NCI-H510A (cell line): ENCODE measurements at places on chromosomes 6 and 20.

GRCh38 chr20:17505636-17506517, 25.3 kb downstream of the BFSP1 start:
- DNase-seq = no peak

- no peak for DNase-seq
Observed at GRCh38 chr6:105364243-105364642, 38.6 kb downstream of the PREP start.

GRCh38 chr6:109695468-109695867, 4.4 kb downstream of the FIG4 start:
- DNase-seq = no peak

DNA sequence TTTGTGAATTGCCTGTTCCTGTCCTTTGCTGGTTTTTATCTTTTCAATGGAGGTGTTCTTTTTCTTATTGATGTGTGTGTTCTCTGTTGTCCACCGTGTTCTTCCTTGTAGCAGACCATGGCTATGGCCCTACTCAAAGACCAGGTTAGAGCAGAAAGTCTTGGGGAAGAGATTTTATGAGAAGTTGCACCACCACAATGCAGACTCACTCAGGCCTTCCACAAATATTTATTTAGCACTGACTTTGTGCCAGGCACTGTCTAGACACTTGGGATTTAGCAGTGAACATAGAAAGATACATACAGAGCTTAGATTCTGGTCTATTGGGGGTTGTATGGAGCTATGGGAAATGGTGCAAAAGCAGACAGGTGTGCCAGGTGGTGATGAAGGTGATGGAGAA, 98.8 kb downstream of the DTD1 start:
- DNase-seq = no peak

GRCh38 chr6:154352898-154353585, 3.6 kb downstream of the IPCEF1 start:
- no peak for DNase-seq

DNA sequence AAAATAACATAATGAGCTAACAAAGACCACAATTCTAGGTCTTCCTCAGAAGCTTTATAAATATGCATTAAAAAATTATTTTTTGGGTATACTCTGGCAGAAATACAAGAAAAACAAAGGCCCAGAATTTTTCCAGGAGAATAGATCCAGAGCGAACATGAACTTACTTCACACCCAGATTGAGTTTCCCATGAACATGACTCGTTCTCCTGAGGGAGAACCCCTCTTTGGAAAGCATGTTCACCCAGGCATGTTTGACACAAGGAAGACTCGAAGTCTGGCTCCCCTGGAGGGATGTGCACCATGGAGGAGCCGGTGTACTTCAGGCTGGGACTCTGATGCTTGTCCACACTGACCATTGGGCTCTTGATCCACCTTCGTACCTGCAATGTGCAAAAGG, 56.1 kb downstream of the SGK1 start:
- DNase-seq = no peak

DNA sequence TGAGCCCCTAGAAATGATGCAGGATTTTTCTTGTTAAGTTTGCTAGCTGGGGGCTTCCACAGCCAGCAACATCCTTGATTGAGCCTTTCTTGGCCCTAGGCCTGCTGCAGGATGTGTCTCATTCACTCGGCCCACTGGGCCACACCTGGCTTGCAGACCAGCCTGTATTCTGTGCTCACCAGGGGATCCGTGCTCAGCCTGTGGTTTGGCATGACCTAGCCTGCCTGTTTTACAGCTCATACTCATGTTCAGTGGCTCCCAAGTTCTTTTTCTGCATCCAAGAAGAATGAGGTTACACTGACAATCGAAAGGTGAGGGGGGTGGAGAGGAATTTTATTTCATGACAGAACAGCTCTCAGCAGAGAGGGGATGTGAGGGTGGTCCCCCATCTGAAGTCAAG, 263.4 kb downstream of the RIMS1 start:
- no peak for DNase-seq

DNA sequence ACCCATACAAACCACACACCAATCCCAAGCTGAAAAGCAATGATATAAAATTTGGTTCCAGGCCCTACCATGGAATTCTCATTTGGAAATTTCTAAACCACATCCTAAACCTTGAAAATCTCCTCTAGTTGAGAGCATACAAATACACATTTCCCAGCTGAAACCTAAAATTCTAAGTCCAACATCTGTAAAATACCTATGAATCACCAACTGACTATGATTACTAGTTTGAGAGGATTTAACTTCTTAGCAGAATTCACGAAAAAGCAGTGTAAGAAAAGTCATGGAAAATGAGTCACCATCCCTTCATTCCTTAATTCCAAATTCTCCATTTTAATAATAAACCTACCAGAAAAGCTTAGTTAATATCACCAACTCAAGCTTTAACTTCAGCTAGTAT, 15.4 kb downstream of the RANBP9 start:
- no peak for DNase-seq

DNA sequence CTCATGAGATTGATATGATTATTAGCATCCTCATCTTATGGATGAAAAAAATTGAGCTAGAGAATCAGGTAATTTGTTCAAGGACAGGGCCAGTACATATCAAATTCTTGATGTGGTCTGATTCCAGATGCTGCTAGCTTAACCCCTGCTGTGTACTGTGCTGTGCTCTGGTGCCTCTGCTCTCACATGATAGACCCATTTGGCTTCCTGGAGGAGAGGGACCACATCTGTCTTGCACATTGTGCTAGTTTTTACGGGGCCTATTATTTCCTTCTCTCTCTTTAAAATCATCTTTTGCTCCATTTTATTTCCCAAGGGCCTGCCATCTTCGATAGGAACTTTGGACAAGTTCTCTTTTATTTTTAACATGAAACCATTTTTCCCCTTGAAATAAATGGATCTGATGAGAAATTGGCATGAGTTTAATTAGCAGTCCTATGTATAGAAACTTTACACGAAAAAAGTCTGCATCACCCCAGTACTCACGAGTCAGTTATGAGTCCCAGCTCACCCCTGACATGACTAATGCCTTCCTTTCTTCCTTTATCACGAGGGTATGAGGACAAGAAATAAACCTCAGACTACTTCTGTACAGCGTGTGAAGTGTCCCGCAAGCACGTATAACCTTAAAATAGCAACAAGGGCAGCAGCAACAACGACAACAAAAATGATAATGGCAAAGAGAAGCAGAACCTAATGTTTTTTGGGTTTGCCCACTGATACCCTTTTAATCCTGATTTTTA, 26.5 kb downstream of the CD109 start:
- DNase-seq = no peak

DNA sequence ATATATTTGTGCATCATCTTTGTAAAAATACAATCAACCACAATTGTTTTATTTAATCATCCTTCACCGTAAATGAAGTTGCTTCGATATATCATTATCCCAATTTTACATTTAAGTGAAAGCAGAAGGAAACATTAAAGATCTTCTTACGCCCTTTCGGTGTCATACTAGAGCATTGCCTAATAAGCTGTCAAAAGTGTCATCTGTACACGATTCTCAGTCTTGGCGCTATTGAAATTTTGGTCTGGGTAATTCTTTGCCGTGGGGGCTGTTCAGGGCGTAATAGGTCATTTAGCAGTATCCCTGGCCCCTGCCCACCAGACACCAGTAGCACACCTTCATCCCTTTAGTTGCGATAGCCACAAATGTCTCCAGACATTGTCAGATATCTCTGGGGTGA, 40.4 kb upstream of the TMEM170B start:
- DNase-seq = no peak

DNA sequence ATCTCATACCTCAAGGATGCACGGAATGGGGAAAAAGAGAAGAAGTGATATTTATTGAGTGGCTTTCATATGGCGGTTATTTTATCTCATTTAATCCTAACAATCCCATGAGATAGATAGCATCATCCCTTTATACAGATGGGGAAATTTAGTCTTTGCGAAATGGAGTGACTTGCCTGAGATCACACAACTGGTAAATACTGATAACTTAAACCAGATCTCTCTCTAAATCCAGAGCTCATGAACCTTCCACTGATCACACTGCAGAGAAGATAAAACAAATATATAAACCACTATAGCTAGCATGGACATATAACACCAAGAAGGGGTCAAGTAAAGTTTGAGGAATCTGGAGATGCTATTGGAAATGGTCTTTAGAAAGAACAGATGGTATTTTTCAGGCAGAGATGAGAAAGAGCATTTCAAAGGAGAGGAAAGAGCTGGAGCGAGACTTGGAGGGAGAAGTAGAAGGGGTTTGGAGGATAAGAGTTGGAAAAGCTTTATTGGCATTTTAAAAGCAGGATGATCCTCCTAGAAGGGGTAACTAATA, 139.8 kb upstream of the TNFAIP3 start:
- DNase-seq = no peak

DNA sequence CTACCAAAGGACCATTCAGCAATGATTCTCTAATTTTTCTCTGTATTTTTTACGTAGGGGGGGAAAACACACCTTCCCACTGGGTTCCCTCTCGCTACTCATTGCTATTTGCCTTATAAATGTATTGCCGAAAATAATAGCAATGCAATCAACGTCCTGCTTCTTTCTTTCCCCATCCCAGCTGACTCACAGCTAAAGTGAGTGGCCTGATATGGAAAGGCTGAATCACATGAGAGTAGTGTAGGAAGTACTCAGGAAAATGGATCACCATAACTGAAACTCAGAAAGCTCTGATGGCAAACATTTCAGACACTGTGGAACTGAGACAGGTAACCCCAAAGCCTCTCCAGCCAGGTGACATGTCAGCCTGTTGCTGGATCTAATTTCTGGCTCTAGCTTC, 49.3 kb upstream of the SRPK1 start:
- no peak for DNase-seq

- no peak for DNase-seq
Observed at GRCh38 chr20:44485078-44485829, 9.6 kb downstream of the TTPAL start.

GRCh38 chr20:61772828-61773631, 292.7 kb downstream of the TAF4 start:
- DNase-seq = no peak

DNA sequence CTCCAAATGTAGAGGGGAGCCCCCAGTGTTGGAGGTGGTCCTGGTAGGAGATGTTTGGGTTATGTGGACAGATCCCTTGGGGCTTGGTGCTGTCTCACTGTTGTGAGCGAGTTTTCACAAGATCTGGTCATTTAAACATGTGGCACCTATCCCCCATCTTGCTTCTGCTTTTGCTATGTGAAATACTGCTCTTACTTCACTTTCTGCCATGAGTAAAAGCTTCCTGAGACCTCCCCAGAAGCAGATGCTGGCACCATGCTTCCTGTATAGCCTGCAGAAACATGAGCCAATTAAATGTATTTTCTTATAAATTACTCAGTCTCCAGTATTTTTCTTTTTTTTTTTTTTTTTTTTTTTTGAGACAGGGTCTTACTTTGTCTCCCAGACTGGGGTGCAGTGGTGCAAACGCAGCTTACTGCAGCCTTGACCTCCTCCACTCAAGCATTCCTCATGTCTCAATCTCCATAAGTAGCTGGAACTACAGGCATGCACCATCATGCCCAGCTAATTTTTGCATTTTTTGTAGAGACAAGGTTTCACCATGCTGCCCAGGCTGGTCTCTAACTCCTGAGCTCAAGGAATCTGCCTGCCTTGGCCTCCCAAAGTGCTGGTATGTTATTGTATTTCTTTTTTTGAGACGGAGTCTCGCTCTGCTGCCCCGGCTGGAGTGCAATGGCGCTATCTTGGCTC, 177.1 kb downstream of the ALDH8A1 start:
- DNase-seq = no peak

- no peak for DNase-seq
Observed at GRCh38 chr6:136347847-136348246, 58.2 kb upstream of the BCLAF1 start.

- DNase-seq = no peak
Observed at GRCh38 chr20:46592580-46593362, 42.3 kb upstream of the OCSTAMP start.

DNA sequence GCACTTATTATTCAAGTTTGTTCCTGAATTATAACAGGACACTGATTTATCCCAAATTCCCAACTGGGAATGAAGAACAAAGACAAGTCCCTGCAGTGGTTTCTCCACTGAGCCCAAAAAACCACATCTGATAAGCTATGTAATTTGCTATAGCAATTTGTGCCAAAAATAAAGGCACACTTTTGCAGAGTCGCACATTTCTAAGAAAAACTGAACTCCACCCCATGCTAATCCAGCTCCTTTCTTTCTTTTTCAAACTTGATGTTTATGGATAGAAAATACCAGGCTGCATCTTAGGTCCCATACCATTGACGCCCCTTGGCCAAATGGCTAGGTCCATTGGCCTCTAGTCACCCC, 170.2 kb upstream of the CITED2 start:
- no peak for DNase-seq

DNA sequence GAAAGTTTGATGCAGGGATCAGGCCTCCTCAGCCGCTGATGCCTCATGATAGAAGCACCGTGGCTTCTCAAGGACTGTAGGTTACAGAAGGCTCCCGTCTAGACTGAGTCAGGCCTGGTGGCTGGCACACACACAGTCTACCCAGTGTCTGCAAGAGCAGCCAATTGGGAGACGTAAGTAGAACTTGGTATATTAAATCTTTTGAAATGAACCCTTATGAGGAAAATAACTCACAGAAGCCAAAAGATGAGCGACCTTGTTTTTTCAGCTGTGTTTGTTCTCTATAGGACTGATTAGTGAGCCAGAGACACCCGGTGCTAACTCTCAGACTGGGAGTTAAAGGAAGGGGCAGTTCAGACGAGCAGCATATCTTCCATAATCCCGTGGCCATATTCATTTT, 5.9 kb upstream of the PDE10A start:
- no peak for DNase-seq

DNA sequence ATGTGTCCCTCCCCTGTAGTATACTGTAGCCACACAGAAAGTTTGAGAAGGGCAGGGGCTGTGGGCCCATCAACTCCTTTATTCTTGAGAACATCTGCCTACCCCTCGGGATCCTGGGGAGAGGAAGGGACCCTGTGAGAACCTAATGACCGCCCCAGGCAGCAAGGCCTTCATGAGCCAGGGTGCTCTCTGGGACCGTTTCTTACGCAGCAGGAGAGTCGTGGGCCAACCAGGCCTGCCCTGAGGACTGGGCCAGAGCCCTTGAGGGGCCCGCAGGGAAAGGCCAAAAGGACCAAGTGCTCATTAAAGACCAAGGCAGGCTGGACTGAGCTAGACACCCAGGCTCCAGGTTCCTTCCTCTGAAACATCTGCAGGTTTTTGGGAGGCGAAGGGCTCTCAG, 5.2 kb downstream of the SGK2 start:
- DNase-seq = no peak

DNA sequence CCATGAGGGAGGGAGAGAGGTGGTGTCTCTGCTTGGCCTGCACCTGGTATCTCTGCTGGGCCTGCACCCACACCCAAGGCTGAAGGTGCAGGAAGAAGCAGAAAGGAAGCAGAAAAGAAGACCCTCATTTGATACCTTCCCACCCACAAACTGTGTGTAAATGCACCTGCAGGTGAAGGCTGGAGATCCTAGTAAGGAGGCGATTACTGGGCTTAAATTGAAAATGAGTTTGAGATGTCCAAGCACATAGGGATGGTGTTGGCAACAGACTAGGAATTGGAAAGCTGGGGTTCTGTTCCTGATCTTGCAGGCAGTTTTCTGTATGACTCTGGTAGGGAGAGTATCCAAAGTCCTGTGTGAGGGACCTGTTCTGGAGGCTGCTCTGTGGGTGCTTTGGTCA, 74.7 kb downstream of the LYRM2 start:
- DNase-seq = no peak
